ENCODE measurements at places on chromosomes 11 and 22.
A peak's percentile ranks its signal among the peaks of the same experiment; 100 is the strongest.

DNA sequence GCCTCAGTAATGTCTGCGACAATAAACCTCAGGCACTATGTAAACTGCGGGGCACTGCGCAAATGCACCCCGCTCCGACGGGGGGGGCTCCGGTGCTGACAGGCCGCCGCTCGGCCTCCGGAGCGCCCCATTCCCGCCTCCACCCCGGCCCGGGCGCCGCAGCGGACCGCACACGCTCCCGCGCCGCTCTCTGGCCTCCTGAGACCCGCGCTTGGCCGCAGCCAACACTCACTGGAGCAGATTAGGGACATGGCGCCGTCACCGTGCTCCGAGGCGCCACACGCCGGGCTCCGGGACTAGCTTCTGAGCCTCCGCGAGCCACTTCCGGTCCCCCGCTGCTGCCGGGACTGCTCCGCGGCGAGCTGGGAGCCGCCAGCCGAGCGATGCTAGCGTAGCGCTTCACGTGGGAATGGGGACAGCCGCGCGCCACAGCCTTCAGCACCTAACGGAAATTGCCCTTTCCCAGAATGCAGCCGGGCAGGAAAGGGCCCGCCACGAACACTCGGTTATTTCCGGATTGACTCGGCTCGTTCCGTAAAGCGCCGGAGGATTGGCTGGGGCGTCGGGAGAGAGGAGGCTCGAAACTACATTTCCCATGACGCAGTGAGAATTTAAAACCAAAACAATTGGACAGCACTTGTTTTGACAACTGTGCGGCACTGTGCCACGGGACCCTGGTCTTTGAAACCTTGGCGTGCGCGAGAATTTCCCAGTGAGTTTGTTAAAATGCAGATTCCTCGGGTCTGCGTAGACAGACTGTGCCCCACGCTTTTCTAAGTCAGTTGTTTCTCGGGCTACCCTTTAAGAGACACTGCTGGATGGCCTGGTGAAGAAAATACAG, at the start of gene PRPF19:
TSS of gene PRPF19 (minus strand) at position 454 of the 841 bp plus-strand sequence. CDS start at position 251, 203 bp downstream.
- peak; percentile 95 for DNase-seq

- no peak for DNase-seq
Measured at GRCh38 chr22:46538814-46539160, 1.4 kb upstream of the CELSR1 start.

GRCh38 chr11:133232665-133233064, 299.6 kb downstream of the OPCML start:
- no peak for DNase-seq

- DNase-seq = no peak
Measured at GRCh38 chr11:118008271-118008911, 22.2 kb downstream of the IL10RA start.

GRCh38 chr11:121465709-121466062, 12.9 kb upstream of the SORL1-AS1 start:
- no peak for DNase-seq

GRCh38 chr11:60717956-60718355, 6.6 kb upstream of the MS4A18 start:
- no peak for DNase-seq

DNA sequence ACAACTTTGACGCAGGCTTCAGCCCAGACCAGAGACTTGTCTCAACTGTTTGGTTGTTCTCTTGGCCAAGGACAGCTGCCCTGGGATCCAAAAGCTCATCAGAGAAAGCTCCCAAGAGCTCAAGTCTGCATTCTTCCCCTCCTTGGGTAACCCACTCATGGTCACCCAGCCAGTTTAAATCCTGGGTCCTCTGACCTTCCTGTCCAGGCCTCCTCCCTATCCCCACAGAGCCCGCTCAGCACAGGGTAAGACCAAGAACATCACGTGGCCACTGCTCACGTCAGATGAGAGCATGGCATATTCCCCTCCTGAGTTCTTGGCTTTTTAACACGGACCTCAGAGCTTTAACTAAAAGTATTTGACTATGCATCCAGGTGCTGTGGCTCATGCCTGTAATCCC, 25.8 kb downstream of the TSKU start:
- no peak for DNase-seq

GRCh38 chr11:69552951-69553350, 71.5 kb downstream of the LINC01488 start:
- no peak for DNase-seq

DNA sequence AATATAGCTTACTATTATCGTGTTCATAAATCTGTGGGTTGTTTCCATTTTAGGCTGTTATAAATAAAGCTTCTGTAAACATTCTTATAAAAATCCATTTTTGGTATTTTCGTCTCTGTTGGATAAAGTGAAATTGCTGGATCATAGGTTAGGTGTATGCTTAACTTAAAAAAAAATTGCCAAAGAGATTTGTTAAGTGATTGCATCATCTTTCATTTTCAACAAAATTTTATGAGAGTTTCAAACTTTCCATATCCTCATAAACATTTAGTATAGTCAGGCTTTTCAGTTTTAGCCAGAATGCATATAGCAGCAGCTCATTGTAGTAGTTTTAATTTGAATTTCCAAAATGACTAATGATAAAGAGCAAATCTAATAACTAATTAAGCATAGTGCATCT, 146.7 kb upstream of the CNTN5 start:
- no peak for DNase-seq

- no peak for DNase-seq
Measured at GRCh38 chr11:78782725-78783124, 208.1 kb upstream of the NARS2 start.

All from right lung (tissue), 10 donors.